ENCODE measurements at places on chromosomes 6 and 20. TPM values are rescaled to one million over a fixed set of nuclear protein-coding genes. Genes with fewer than 3 reads are reported as not detected.

Gene MDN1
- total RNA-seq: 46.2 TPM

Gene SLC17A2
- not detected for total RNA-seq

Gene ANKRD66
- not detected for total RNA-seq

Gene LRRC73
- 0.59 TPM for total RNA-seq

- no peaks in the 10 kb centered on the region for H3K36me3 ChIP-seq
- H3K4me1 ChIP-seq: no peaks in the 10 kb centered on the region
- H3K27ac ChIP-seq: no peak overlapping the region
- H3K27me3 ChIP-seq: peaks cover 99% of the 10 kb centered on the region
Measured at GRCh38 chr6:28775405-28776129, 148.2 kb downstream of the TRIM27 start.

DNA sequence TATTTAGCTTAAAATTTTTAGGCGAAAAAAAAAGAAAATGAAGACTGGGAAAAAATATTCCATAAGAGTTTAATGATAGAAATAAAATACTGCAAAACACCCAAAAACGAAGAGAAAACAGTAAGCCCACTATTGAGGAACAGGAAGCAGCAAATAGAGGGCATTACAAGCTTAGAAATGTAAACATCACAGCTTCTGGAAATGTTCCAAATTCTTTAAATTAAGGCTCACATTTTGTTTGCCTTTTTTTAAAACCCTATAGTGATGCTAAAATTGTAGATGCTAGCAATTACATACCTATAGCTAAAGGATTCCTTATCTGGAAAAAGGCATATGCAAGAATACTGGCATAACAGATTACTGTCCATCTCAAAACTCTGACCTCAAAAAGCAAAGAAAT is 248.6 kb downstream of the KHDRBS2 start:
- H3K27ac ChIP-seq: no peak overlapping the region
- no peaks in the 10 kb centered on the region for H3K4me1 ChIP-seq
- H3K4me3 ChIP-seq: no peak overlapping the region
- H3K27me3 ChIP-seq: no peaks in the 10 kb centered on the region

DNA sequence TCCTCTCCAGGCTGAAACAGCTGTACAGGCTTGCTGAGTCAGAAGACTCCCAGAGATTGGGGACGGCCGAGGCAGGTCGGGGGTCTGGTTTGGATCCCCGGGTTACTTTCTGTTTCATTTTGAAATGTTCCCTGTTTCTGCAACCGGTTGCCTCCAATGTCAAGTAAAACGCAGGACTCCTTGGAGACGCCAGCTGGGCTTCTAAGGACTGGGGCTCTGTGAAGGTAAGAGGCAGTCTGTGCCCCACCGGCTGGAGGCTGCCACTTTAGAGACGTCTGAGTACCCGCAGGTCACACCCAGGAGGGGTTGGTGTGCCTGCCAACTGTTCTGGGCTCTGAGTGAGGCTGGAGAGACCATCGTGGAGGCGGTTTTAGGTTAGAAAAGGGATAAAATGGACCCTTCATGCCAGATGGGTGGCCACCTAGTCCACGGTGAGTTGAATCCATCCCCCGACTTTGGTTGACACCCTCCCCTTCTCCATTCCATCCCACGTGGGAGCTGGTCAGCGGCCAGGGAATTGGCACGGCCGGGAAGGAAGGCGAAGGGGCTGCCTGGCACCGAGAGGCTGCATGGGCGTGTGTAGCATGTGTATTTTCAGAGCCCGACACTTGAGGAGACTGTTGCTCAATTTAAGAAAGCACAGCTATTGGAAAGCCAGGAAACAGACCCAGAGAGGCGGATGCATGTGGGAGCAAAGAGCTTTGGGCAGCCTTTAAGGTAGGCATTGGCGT is 240.9 kb downstream of the PHACTR1 start:
- no peak for DNase-seq
- H3K36me3 ChIP-seq: no peaks in the 10 kb centered on the region
- no peaks in the 10 kb centered on the region for H3K27me3 ChIP-seq
- H3K4me3 ChIP-seq: peak overlapping the region; percentile 45
- H3K4me1 ChIP-seq: peaks cover 4% of the 10 kb centered on the region

DNA sequence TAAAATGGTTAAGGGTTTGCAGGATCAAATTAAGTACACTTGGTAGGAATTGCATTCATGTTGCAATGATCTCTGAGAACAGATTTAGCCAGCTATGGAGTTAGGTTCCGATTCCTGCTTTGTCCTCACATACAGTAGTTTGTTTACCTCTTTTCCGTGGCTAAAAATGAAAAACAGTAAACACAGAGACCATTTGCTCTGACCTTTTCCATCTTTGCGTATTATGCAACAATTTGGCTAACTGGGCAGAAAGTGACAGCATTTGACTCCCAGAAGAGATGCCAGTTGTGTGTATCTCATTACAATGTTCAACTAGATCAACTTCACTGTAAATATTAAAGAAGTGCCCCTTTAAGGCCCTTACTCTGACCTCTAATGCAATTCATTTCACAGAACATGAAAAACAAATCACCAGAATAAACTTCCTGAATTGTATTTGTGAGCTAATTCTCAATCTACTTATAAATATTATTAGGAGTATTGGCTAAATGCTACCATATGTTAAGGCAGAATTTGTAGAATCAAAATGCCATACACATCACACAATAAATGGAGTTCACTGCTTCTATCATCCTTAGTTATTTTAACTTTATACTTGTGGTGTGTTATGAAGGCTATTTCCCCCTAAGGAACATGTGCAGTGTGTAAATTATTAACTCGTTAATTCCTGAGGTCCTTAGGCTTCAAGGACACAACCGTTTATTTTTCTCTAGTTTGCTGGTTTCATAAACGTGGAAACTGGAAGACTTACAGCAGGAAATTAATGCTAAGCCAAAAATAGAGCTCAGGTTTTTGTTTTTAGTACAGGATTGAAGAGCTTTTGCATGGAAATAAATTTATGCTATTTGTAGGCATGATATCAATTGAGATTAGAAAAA is 380.7 kb upstream of the CITED2 start:
- no peaks in the 10 kb centered on the region for H3K36me3 ChIP-seq
- DNase-seq: no peak
- peaks cover 40% of the 10 kb centered on the region for H3K4me1 ChIP-seq
- no peak overlapping the region for H3K27ac ChIP-seq

Gene GPX5
- total RNA-seq: not detected

DNA sequence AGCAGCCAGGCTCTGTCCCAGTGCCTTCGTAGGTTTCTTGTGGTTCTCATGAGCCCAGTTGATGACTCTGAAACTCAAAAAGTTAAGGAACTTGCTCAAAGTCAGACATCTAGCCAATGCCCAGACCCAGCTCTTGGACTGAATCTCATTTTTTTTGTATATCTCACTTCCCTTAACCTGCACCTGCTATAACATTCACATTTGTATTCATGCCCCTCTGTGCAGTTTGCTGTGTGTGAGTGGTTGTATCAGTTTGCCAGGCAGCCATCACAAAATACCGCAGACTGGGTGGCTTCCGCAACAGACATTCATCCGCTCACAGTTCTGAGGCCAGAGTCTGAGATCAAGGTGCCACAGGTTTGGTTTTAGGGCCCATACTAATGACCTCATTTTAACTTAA is 49.9 kb downstream of the IPCEF1 start:
- H3K27ac ChIP-seq: no peak overlapping the region
- no peaks in the 10 kb centered on the region for H3K27me3 ChIP-seq
- no peak overlapping the region for H3K4me3 ChIP-seq
- DNase-seq: no peak

Gene CST4
- total RNA-seq: not detected

GRCh38 chr6:28922821-28923317 is 916 bp downstream of the TRIM27 start:
- DNase-seq: peak; percentile 27
- no peaks in the 10 kb centered on the region for H3K27me3 ChIP-seq
- H3K4me3 ChIP-seq: peak overlapping the region; percentile 97

- DNase-seq: no peak
- no peaks in the 10 kb centered on the region for H3K27me3 ChIP-seq
Measured at GRCh38 chr20:44946271-44946852, 13.8 kb downstream of the TOMM34 start.

Gene PDE7B
- 22.5 TPM for total RNA-seq

Gene CAGE1
- not detected for total RNA-seq

Gene GTSF1L
- not detected for total RNA-seq

- no peak overlapping the region for H3K4me3 ChIP-seq
- no peaks in the 10 kb centered on the region for H3K27me3 ChIP-seq
- peaks cover 2% of the 10 kb centered on the region for H3K4me1 ChIP-seq
- DNase-seq: no peak
Measured at GRCh38 chr6:8069631-8070284, 5.6 kb upstream of the BLOC1S5 start.

Gene DSE
- 79.5 TPM for total RNA-seq

Gene TENT5A
- total RNA-seq: 19.7 TPM

Gene SUN5
- total RNA-seq: not detected

GRCh38 chr20:5353624-5354496 is 37.1 kb upstream of the PROKR2 start:
- no peaks in the 10 kb centered on the region for H3K27me3 ChIP-seq
- no peak for DNase-seq
- H3K4me3 ChIP-seq: no peak overlapping the region
- no peaks in the 10 kb centered on the region for H3K36me3 ChIP-seq
- no peak overlapping the region for H3K27ac ChIP-seq

DNA sequence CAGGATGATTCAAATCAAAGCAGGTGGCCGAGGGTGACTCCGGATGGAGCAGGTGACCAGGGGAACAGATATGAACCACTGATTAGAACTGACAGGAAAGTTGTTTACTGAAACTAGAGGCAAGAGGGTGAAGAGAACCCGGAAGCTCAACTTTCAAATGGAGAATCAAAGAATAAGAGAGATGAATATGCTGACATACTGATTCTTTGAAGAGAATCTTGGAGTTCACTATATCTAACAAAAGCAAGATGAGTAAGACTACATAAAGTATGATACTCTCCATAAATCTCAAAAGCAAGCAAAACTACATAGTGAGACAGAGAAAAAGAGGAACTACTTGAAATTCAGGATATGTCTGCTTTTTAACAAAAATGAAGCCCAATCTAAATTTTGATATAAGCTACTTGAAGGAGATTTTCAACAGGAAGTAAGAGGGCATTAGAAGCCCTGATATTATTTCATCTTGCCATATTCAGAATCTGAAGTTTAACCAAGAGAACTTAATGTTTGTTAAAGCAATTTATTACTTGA is 4.0 kb upstream of the UBD start:
- H3K36me3 ChIP-seq: no peaks in the 10 kb centered on the region
- no peaks in the 10 kb centered on the region for H3K4me1 ChIP-seq
- no peak for DNase-seq
- no peaks in the 10 kb centered on the region for H3K27me3 ChIP-seq
- H3K27ac ChIP-seq: no peak overlapping the region
- H3K4me3 ChIP-seq: no peak overlapping the region

DNA sequence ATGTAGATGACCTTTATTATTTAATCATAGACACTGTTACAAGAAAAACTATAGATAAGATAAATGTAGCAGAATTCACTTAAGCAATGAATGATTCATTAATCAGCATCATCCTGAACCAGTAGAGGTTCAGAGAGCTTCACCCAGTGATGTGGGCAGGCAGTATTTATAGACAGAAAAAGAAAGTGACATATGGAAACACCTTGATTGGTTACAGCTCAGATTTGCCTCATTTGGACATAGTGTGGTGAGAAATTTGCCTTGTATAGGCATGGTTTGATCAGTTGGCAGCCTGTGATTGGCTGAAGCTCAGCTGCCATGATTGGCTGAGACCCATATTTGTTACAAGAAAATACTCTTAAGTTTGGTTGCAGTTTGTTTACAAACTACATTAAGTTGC is 4.6 kb downstream of the C6orf58 start:
- DNase-seq: no peak
- H3K27me3 ChIP-seq: no peaks in the 10 kb centered on the region
- no peaks in the 10 kb centered on the region for H3K36me3 ChIP-seq
- no peak overlapping the region for H3K4me3 ChIP-seq

DNA sequence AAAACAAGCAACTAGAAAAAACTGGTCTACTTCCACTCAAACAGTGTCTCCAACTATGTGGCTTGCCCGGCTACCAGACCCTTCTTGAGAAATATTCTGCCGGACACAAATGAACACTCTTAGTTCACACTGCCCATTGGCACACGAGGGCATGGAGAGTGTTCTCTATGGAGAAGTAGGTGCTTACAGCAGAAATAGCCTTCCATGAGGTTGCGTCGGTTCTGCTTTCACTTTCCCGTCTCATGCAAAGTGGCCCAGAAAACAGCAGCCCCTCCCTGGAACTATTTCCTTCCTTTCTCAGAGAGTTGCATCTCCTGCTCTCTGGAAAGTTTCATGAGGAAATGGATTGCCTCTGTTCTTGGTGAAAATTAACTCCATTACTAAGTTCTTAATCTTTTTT is 9.5 kb upstream of the HLA-DOA start:
- no peaks in the 10 kb centered on the region for H3K27me3 ChIP-seq
- peaks cover 21% of the 10 kb centered on the region for H3K4me1 ChIP-seq
- H3K36me3 ChIP-seq: no peaks in the 10 kb centered on the region
- H3K27ac ChIP-seq: peak overlapping the region; percentile 83
- H3K4me3 ChIP-seq: peak overlapping the region; percentile 38
- DNase-seq: no peak

DNA sequence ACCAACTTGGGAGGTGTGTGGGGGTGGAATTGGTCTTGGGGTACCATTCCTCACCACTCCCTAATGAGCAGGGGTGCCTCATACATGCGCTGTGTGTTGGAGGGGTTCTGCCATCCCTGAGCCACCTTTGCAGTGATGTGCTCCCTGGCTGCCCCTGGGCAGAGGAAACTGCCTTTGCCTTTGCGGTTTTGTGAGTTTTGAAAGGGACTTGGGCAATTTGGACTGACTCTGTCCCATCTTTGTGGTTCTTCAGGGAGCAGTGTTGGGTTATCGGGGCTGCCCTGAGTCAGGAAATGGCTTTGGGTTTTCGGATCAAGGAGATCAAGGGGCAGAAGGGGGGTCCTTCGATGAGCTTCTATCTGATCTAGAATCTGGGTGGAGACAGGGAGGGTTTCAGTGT is 3.9 kb upstream of the PHACTR3 start:
- no peaks in the 10 kb centered on the region for H3K4me1 ChIP-seq
- H3K36me3 ChIP-seq: no peaks in the 10 kb centered on the region
- H3K27ac ChIP-seq: no peak overlapping the region
- no peak overlapping the region for H3K4me3 ChIP-seq
- peaks cover 71% of the 10 kb centered on the region for H3K27me3 ChIP-seq
- DNase-seq: no peak

GRCh38 chr6:5521322-5521721 is 260.0 kb downstream of the FARS2 start:
- no peaks in the 10 kb centered on the region for H3K4me1 ChIP-seq
- no peak for DNase-seq
- H3K36me3 ChIP-seq: no peaks in the 10 kb centered on the region
- no peaks in the 10 kb centered on the region for H3K27me3 ChIP-seq
- H3K4me3 ChIP-seq: no peak overlapping the region

DNA sequence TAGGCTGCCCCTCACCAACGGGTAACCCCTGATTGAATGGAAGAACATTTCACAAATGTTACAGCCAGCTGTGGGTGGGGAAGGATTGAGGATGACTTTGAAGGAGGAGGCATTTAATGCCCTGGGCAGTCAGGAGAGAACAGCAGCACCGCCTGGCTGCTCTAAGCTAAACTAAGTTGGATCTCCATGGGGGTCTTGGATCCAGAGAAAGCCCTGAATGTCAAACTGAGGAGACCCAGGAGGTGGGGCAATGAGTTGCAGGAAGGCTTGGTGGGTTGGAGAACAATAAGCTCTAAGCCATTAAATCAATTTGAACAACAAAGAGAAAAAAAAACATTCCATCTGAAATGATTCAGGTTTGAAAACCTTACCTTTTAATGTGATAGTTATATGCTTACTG is 35.4 kb downstream of the TMX4 start:
- H3K27ac ChIP-seq: no peak overlapping the region
- H3K4me1 ChIP-seq: no peaks in the 10 kb centered on the region
- no peaks in the 10 kb centered on the region for H3K27me3 ChIP-seq
- DNase-seq: no peak
- H3K36me3 ChIP-seq: no peaks in the 10 kb centered on the region
- no peak overlapping the region for H3K4me3 ChIP-seq
